Glutamatergic neuron (in vitro differentiated cells): ENCODE measurements at places on chromosomes 3 and 15.

- DNase-seq: no peak
Measured at GRCh38 chr3:49157289-49157688, 8.8 kb downstream of the CCDC71 start.

- DNase-seq: peak; percentile 71
Measured at GRCh38 chr15:52789601-52790168, 451 bp downstream of the ONECUT1 start.

- no peak for DNase-seq
Measured at GRCh38 chr3:194069421-194070219, 66.3 kb upstream of the HES1 start.

DNA sequence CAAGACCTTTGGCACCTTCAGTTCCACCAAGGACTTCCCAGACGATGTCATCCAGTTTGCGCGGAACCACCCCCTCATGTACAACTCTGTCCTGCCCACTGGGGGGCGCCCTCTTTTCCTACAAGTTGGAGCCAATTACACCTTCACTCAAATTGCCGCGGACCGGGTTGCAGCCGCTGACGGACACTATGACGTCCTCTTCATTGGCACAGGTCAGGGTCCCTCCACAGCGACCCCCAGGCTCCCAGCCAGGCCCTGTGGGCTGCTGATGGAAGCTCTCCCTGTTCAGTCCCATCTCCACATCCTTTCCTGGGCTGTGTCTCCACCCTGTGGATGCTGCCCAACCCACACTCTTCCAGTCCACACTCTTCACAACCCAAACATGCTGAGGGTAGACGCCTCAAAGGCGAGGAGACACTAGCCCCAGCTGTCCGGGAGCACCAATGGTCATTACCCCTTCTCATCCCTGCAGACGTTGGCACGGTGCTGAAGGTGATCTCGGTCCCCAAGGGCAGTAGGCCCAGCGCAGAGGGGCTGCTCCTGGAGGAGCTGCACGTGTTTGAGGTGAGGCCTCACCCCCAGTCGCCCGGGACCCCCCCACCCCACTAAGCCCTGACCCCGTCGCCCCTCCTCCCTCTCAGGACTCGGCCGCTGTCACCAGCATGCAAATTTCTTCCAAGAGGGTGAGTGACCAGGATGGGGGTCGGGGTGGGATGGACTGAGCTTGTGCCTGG, 4.3 kb upstream of the LSMEM2 start:
- DNase-seq: peak; percentile 76

DNA sequence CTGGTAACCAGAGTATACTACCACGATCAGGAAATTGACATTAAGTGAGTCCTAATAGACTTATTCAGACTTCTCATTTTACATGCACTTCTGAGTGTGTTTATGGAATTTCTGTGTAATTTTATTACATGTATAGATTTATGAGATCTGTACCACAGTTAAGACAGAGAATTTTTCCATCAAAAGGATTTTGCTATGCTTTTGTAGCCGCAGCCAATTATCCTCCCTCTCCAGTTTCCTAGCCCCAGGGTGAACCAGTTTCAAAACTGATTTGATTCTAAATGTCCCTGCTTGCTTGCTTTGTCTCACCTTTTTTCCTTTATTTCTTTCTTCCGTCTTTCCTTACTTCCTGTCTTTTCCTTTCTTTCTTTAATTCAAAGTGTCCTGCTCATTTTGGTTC, 661.2 kb upstream of the BCHE start:
- no peak for DNase-seq

- no peak for DNase-seq
Measured at GRCh38 chr3:162738784-162739183, 1242.2 kb downstream of the OTOL1 start.

GRCh38 chr3:70095260-70095659, 95.7 kb downstream of the SAMMSON start:
- no peak for DNase-seq

- no peak for DNase-seq
Measured at GRCh38 chr3:190339130-190339529, 16.9 kb upstream of the CLDN1 start.

GRCh38 chr15:63403254-63403945, 21.8 kb upstream of the CA12 start:
- DNase-seq: no peak

DNA sequence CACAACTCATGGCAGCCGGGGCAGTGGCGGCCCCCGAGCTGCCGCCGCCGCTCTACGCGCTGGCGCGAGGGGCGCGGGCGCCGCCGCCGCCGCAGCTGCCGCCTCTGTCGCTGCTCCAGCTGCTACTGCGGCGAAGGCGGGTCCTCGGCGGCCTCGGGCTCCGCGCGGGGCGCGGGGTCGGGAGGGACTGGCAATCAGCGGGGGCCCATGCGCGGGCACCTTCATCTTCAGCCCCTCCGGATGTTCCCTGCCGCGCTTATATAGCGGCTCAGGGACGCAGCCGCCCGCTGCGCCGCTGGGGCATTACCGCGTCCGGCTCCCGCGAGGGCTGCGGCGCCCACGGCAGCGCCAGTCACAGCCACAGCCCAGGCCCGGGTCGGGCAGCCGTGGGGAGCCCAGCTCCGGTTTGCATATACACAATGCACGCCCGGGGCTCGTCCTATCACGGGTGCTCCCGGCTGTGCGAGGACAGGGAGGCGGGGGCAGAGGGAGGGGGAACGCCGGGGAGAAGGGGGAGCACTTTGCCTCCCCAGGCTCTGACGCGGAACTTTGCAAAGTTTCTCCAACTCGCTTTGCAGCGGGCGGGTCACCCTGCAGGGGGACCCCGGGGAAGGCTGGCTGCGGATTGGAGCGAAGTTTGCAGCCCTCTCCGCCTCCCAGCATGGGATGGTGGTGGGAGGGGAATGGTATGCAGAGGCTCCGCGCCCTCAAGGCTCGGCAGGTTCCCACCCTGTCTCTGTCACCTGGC, at the start of gene VGLL3:
VGLL3 (minus strand) TSS at position 416 of the 748 bp plus-strand sequence; CDS start at position 10, 406 bp downstream.
- DNase-seq: peak; percentile 52

DNA sequence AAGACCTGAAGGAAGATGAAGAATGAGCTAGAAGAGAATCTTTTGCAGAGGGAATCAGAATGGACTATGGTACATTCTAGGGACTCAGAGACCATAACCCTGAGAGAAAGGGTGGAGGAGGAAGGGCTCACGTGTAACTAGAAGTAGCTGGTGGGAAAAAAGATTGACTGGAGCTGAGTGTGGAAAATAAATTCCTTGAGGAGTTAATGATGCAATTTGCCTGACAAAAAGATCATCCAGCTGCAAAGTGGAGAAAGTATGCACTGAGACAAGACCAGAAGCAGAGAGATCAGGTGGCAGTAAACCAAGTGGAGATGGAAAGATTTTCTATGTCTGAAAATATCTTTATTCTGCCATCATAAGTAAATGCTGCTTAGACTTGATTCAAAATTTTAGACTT, 52.9 kb upstream of the TBL1XR1 start:
- DNase-seq: no peak

DNA sequence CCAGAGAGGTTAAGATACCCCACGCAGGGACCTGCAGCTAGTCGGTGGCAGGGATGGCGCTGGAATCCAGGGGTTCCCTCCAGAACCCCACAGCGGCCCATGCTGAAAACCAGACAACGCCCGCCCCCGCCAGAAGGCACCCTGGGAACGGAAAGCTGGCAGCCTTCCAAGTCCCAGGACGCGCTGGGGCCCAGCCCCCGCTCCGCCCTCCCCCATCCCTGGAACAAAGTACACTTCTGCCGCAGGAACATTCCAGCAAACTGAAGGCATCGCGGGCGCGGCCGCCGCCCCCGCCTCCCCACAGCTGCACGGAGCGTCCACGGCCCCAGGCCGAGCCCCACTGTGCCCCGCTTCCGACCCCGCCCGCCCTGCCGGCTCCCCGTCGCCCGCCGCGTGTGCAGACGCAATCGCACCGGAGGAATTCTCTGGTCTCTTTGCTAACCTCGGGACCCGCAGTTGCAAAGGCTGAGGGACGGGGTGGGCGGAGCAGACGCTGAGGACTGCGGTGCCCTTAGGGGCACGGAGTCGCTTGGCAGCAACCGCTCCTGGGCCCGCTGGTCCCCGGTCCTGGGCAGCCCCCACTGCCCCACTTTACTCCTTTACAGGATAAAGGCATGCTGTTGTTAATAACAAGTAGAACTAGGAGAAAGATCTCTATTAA, 44.8 kb upstream of the RNU6-1 start:
- DNase-seq: peak; percentile 70

GRCh38 chr3:139537795-139538621, 1.5 kb downstream of the RBP1 start:
- no peak for DNase-seq

- DNase-seq: no peak
Measured at GRCh38 chr15:60932051-60932915, 296.8 kb downstream of the RORA start.

GRCh38 chr3:113008117-113008516, 17.3 kb downstream of the GTPBP8 start:
- no peak for DNase-seq

DNA sequence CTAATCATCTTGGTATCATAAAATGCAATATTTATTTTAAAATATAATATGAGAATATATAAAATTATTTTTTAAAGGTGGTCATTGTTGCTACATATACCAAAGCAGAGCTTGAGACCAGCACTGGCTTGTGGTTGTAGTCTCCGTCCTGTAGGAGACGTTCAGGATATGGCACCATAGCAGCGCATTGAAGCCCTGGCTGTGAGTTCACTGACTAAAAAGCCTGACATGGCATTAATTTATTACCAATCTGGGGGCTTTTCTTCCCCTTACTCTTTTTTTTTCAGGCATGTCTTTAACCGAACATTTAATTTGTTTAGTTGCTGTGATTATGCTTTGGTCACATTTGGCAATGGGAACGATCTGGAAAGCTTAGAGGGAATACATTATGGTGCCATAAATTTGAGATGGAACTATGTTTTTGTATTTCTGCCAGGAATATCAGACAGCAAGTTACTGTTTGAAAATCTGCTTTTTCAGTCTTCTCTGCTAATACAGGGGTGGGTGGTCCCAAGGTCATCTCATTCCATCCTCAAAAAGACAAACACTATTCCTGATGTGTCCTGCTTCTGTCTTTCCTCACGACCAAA, 108.5 kb downstream of the ZIC4 start:
- no peak for DNase-seq
